Fibroblast of mammary gland (primary cell): ENCODE measurements at places on chromosomes 12 and 14.
A peak's percentile ranks its signal among the peaks of the same experiment; 100 is the strongest.

DNA sequence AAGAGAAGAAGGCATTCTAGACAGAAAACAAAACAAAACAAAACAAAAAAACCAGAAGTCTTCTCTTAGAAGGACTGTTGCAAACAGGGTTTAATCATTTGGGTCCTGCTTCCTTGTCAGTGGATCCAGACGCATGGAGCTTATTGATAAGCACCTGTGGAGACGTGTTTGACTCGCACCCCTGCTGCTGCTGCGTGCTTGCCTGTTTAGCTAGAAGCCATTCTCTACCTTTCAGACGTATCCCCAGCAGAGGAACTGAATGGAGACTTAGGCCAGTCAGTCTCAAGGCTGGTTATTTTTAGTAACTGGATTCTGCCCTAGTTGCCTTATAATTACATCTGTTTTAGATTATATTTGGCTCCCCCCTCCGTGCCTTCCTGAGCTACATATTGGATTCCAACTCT is 186.1 kb upstream of the EEA1 start:
- peak; percentile 60 for DNase-seq

GRCh38 chr12:66129934-66130266 is 650 bp downstream of the LLPH start:
- DNase-seq = no peak

- DNase-seq = no peak
Measured at GRCh38 chr14:36451310-36452065, 68.5 kb downstream of the NKX2-1 start.

DNA sequence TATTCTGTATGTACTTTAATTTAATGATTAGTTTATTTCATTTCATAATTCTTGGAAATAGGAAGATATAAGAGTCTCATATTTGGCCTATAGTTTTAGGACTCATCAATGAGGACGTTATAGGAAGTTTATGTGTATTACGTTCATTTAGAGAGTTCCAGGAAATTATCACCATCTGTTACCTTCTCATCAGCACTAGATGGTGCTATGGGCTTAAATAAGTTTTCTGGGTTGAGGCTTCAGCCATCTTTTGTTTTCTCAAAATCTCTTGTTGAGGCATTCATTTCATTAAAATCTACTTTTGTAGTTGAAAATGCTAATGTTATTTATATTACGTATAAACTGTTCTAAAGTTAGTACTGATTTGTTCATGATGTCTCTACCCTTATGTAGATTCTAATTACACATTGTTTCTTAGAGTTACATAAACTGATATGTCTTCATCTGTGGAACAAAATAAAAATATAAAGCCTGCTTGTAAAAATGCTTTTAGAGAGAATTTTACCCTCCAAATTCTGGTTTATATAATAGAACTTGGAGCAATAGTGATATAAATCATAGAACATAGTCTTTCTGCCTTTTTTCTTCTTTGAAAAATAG is 89.2 kb downstream of the CFAP54 start:
- peak; percentile 71 for DNase-seq

- DNase-seq = no peak
Measured at GRCh38 chr14:82759656-82760055, 1226.0 kb upstream of the SEL1L start.

GRCh38 chr12:15650399-15651128 is 138.6 kb downstream of the EPS8 start:
- DNase-seq = no peak

DNA sequence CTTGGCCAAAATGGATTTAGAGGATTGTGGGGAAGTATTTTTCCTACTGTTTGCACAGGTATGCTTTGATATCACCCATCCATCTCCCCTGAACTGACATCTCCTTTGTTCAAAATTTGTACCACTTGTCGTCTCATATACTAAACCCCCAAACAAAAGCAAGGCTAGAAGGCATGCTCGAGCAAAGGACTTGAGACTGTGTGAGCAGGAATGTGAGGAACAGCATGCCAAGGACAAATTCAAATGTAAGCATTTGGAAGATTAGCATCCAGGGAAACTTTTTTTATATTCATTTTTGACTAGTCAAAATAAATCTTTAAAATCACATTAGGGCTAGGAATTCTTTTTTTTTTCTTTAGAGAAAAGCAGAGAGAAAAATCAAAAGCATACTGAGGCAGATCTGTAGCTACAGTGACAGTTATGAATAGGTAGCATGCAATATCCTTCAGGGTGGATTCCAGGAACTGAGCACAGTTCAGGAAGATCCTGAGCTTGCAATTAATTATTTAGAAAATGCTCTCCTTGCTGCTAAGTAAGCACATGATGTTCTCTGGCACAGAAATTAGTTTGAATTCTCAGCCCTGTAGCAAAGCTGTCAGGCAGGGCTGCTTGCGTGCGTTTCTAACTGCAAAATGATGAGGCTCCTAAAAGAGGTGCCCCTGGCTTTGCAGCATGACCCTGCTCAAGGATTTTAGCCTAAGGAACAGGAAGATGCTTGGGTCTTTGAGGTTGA is 327.7 kb downstream of the LRIG3 start:
- peak; percentile 28 for DNase-seq

GRCh38 chr14:24404814-24405213 is 6.0 kb downstream of the NYNRIN start:
- no peak for DNase-seq

DNA sequence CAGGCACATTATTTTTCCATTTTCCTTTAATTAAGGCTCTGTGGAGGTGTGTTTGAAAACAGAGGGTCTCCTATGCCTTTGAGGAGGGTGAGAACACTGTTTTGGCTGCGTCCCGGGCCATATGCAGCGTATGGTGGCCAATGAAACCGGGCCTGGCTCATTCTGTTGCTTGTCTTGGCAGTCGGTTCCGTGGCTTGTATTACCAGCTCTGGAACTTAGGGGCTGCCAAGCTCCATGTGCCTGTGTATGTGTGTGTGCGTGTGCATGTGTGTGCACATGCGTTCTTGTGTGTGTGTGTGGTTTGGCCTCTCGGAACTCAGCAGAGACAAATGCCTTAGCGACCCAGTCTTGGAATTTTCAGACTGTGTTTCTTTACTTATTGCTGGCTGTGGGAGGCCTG is 2.7 kb downstream of the JDP2 start:
- DNase-seq = peak; percentile 77

GRCh38 chr14:62118461-62118860 is 356.2 kb downstream of the SNAPC1 start:
- no peak for DNase-seq

- DNase-seq = no peak
Measured at GRCh38 chr12:54388237-54389133, 4.0 kb upstream of the ZNF385A start.

DNA sequence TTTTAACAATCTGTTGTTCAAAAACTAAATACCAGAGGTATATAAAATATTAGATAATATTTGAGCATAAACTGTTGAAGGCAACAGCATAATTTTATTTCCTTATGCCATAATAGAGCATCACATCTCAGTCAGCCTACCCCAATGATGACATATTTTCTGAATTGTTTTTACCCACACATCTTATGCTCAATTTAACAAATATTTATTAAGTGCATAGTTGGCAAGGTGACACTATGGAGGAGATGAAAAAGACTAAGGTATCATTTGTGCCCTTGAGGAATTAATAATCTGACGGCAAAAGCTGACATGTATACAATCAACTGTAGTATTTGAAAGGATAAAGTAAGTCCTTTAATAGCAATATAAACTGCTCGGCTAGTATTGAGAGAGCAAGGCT is 102.4 kb downstream of the SYT1 start:
- DNase-seq = no peak

DNA sequence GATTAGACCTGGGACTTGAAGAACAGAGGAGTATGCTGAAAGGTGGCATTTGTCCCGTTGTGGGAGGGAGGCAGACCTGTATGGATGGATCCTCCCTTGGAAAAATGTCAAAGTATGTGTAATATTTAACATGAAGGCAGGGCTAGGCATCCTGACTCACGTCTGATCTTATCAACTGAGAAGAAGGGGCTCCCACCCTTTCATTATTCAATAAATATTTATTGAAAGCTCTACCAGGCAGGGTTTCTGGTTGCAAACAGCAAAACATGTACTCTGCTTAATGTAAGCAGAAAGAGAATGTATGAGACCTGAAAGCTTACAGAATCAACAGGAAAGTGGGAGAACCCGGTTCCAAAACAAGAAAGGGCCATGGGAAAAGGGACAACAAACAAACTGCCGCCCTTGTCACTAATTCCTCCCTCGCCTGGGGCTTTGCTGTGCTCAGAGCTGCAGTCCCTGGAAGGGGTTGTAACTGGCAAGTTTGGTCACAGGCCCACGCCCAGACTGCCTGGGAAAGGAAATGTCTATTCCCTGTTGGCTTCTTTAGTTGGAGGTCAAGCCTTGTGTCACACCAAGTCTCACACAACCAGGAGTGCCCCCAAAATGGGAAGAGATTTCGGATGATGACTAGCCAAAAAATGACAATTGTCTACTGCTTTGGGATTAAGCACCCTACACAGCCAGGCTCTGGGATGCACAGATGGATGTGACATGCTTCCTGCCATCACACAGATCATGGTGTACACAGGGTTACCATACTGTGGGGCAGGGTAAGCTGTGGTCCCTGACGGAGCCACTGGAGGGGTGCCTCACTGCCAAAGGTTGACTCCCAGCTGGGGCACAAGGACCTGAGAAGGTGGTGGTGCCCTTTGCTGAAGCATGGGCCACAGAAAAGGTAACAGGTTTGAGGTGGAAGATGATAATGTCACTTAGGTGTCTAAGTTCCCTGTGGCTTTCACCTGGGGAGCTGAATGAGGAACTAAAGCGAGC is 36.8 kb downstream of the RAB35 start:
- DNase-seq = no peak

DNA sequence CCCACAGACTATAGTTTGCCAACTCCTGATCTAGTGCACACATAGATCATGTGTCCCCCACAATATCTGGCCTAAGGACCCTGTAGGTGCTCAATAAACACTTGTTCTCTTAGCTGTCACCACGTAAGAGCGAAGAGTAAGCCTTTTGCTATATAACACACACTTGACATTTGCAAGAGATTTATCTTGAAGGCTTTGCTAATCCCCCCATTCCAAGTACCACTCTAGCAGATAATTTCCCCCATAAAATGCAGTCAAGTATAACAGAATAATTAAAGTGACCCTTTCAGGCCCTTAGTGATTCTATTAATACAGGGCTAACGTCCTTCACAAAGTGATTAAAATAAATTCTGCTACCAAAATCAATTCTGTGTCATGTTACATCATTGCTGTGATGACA is 87.5 kb downstream of the PLXNC1 start:
- no peak for DNase-seq

DNA sequence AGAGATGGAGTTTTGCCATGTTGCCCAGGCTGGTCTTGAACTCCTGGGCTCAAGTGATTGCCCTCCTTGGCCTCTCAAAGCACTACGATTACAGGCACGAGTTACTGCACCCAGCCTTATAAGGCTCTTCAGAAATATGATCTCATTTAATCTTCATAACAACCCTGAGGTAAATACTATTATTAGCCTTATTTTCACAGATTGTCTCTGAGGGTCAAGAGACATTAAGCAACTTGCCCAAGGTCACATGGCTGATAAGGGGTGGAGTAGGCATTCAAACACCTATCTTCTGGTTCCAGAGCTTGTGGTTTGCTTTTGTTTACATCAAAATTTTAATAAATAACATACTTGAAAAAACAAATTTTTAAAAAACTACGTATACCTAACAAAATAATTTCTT is 5.1 kb downstream of the PRKAG1 start:
- DNase-seq = no peak

DNA sequence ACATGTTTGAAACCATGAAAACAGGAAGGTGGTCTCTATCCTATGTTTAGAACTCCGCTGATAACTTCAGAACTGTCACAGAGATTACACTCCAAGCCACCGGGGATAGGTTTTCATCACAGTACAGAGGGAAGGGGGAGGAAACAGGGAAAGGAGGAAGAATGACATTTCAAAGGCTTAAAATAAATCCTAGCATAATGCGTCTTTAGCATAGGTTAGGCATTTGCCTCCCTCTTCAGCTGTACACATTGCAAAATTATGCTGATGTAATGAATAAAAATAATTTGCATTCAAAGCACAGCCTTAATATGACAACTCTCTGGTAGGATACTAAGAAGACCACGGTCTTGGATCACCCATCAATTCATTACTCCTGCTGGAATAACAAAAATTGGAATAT is 54.3 kb upstream of the PYGL start:
- no peak for DNase-seq

GRCh38 chr14:78997811-78998210 is 827.6 kb downstream of the NRXN3 start:
- DNase-seq = peak; percentile 28
